ENCODE measurements at places on chromosomes 2 and 18.

DNA sequence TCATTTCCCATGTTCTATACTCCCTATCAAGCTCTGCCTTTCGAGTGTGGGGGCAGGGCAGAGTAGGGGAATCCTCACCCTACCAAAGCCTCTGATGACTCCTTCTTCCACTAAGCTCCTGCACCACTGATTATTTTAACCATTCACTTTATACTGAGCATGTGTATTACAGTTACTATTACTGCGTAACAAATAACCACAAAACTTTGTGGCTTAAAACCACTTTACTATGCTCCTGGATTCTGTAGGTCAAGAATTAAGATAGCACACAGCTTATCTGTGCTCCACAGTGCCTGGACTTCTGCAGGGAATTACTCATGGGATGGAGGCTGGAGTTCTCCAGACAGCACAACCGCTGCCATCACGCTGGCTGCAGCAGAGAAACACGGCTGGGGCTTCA, 117.4 kb upstream of the DNAJC10 start:
- DNase-seq = no peak

DNA sequence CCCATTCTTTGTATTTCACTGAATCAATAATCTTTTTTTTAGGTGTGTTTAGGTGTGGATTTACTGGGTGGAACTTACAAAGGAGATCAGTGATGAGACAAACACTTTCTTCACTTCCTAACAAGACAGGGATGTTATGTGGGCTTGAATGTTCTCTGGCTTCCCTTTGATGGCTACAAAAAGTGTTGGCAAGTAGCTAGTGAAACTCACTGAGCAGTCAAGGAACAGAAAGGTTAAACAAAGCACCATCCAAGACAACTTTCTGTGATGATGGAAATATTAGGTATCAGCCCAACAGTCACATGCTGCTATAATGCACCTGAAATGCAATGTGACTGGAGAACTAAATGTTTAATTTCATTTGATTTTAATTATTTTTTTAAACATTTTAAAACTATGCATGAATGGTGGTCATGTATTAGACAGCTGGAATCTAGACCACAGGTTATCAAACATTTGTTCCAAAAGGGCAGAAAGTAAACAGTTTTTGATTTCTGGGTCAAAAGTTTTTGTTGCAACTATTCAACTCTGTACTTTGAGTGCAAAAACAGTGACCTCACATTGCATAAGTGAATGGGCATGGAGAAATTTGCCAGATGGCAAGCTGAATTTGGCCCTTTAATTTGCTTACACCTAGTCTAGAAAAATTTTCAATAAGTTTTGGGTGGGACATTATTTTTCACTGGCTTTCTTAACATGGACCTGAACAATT, 1272.7 kb upstream of the TMEFF2 start:
- DNase-seq = no peak

DNA sequence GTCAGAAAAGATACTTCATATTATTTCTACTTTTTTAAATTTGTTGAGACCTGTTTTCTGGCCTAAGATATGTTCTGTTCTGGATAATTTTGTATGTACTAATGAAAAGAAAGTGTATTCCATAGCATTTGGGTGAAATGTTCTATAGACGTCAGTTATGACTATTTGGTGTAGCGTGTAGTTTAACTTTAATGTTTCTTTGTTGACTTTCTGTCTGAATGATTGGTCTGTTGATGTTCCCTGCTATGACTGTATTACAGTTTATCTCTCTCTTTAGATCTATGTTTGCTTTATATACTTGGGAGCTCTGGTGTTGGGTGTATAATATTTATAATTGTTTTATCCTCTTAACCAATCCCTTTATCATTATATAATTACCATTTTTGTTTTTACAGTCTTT, 352.4 kb downstream of the PTPRM start:
- DNase-seq = no peak

DNA sequence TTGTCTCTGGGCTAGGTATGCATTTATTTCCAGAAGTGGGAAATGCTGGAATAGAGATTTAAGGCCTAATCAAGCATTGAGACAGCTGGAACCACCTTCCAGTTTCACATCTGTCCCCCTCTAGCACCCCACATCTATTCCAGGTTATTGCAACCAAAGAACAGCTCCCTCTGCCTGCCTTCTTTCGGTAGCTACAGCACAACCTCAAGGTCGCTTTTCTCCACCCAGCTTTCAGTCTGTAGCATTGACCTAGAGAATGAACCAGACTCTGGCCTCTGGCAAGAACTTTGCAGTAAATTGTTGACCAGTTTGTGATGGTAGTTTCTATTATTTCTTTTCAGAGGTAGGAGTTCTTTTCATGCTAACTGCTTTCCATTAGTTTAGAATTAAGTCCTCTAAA, 484.2 kb downstream of the DLGAP1 start:
- DNase-seq = no peak

DNA sequence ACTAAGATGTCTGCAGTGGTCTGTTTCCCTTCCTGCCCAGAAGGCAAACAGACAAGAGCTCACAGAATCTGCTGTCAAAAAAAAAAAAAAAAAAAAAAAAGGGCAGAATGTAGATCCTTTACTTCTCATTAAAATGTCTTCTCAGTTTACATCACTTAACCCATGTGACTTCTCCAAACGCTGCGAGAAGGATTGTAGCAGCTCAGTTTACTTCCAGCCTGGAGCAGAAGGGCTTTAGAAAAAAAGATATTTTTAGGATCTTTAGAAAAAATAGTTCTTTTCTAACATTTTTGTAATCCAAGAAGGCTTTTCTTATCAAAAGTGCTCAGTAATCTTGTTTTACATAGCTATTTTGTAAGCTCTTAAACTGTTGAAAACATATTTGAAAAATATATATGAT, 425.4 kb downstream of the CNTNAP5 start:
- no peak for DNase-seq

- DNase-seq = no peak
Observed at GRCh38 chr2:172196768-172197431, 94.2 kb upstream of the DLX2 start.

DNA sequence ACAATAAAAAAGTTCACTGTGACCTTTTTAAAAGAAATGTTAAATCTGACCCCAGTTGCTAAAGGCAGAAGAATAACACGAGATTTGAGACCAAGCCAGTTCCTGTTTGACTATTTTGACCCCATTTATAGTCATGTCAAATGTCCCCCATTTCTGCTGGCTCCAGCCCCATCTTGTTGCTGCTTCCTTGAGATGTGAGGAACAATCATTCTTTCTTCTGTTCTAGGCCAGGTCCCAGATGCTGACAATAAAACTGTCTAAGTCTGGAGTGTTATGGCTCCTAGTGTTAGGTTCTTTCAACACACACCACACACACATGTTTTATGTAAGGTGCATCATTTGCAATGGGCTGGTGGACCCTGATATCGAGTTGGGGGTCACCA, 92.0 kb upstream of the CYP1B1 start:
- DNase-seq = no peak

DNA sequence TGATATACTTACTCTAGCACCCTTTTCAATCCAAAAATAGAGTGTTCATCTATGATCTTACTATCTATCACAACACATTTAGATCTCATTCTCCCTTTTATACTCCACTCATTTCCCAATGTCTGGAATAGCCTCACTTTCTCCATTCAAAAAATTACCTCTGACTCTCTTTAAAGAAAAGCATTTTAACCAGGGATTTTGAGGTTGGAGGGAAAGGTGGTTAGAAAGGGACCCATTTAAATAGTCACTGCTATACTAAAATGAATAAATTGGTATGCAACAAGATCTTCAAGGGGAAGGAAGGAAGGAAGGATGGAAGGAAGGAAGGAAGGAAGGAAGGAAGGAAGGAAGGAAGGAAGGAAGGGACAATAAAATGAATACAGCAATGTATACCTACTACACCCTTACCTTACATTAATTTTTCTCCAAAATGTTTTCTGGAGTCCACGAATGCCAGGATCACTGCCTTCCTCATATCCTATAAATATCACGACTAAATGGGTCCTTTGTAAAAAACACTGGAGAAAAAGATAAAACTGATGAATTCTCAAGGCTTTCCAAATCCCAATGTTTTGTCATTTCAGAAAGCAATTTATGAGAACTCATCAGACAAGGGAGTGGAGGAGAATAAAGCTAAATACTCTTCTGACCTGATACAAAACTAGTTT, 202.7 kb downstream of the ZEB2 start:
- DNase-seq = no peak

DNA sequence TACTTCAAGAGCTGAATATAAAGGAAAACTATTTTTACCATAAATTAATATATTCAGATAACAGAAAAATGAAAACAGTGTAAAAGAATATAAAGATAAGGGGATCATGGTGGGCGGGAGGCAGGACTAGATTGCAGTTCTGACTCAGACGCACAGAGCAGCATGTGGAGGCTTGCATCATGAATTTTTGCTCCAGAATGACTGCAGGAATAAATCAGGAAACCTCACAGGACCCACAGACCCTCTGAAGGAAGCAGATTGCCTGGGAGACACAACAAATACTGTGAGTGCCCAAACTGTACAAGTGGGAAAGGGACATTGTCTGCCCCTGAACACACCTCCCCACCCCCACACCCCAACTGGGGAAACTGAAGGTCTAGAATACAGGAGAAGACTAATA, 19.2 kb upstream of the SIGLEC15 start:
- DNase-seq = no peak

DNA sequence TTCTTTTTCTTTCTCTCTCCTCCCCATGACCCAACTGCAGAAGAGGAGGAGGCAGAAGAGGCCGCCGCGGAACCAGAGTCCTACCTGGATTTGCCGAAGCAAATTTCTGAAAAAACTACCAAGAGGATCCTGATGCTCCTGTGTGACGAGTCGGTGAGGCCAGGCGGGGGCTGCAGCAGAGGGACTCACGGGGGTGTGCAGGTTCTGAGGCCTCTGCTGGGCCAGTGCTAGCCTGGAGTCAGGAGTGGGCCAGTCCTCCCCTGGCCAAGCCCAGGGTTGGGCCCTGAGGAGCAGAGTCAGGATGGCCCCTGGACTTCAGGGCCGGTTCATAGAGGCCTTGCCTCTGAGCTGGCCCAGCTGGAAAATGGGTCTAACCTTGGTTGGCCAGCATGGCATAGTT, 29.3 kb downstream of the OTOF start:
- no peak for DNase-seq

- no peak for DNase-seq
Observed at GRCh38 chr2:230658877-230659652, 53.6 kb upstream of the CAB39 start.

DNA sequence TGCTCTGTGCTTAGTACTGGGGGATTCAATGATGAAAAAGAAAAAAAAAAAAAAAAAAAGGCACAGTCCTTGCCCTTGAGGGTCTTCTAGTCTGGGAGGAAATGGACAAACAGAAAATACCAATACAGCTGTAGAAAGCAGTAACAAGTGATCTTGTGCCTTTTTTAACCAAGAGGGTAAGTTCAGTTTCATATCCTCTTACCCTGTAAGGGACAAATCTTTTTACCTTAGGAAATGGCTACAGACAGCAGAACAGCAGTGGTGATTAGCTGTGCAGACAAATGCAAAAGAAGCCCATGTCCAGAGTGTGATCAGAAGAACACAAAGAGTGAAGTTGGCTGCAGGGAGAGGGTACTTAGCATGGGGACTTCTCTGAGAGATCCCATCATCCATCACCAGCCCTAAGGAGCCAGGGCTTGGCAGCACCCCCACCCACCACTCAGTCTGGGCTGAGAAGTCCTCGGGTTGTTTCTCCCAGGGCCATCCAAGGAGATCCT, 102.9 kb downstream of the ALPK2 start:
- no peak for DNase-seq

GRCh38 chr2:176018708-176019107, 16.6 kb upstream of the LNPK start:
- DNase-seq = no peak

DNA sequence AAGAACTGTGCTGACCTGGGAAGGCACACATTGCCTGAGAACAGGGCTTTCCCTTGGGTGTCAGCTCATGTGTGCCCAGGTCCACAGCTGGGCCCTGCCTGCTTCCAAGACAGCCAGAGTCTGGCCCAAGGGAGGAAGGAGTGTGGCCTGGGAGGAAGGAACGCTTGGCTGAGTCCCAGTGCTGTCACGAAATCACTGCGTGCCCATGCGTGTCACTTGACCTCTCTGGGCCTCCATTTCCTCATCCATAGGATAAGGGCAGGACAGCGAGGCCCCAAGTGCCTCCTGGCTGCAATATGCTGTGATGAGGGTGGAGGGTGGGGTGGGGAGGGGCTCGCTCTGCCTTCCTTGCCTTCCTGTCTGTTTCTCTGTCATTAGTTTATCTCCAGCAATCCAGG, 642 bp upstream of the KCNK3 start:
- no peak for DNase-seq

DNA sequence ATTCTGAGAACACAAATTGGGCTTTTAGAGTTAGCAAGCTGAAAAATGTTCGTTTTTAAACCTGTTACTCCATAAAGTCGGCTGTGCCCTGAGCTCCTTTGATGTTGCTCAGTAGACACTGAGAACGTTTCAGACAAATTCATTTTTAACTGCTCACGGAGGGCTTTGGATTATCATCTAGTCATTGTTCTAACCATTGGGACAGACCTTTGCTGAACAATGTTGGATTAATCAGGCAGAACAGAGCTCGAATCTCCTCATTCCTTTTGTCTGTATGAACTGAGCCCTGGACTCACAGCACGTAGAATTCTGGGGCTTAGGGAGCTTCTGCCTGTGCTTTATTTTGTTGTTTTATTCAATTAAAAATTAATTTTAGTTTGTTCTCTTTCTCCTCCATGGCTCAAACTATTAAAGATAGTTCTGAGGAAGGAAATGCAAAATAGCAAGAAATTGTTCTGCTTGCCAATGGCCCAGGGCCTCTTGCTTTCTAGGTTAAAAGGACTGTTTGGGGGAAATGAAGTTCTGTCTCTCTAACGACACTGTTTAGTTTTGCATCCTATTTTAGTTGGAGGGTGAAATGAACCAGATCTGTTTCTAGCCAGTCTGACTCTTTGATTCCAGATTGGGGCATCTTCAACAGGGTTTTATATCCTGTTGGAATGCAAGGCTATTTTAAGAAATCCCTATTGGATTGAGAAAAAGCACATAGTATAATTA, 114.7 kb upstream of the CXCR4 start:
- no peak for DNase-seq

- DNase-seq = no peak
Observed at GRCh38 chr18:42520138-42520537, 565.1 kb downstream of the PIK3C3 start.

GRCh38 chr2:64533882-64534281, 9.8 kb downstream of the AFTPH start:
- DNase-seq = no peak

DNA sequence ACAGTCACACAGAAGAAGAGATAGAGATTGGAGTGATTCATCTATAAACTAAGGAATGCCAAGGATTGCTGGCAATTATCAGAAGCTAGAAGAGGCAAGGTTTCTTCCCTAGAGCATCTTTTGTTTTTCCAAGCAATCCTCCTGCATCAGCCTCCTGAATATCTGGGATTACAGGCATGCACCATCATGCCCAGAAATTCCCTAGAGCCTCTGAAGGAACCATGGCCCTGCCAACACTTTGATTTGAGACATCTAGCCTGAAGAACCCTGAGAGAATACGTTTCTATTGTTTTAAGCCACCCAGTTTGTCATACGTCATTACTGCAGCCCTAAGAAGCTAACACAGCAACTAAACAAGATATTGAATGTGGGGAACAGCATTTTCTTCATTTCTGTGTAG, 525.0 kb downstream of the ERBB4 start:
- DNase-seq = no peak

- DNase-seq = peak; percentile 89
Observed at GRCh38 chr18:48410095-48410920, 1.1 kb upstream of the ZBTB7C start.

Measured in progenitor cell of endocrine pancreas (in vitro differentiated cells).